ENCODE measurements at places on chromosomes 16 and 17.

- no peak for DNase-seq
Measured at GRCh38 chr17:32299580-32300164, 34.0 kb downstream of the RHBDL3 start.

DNA sequence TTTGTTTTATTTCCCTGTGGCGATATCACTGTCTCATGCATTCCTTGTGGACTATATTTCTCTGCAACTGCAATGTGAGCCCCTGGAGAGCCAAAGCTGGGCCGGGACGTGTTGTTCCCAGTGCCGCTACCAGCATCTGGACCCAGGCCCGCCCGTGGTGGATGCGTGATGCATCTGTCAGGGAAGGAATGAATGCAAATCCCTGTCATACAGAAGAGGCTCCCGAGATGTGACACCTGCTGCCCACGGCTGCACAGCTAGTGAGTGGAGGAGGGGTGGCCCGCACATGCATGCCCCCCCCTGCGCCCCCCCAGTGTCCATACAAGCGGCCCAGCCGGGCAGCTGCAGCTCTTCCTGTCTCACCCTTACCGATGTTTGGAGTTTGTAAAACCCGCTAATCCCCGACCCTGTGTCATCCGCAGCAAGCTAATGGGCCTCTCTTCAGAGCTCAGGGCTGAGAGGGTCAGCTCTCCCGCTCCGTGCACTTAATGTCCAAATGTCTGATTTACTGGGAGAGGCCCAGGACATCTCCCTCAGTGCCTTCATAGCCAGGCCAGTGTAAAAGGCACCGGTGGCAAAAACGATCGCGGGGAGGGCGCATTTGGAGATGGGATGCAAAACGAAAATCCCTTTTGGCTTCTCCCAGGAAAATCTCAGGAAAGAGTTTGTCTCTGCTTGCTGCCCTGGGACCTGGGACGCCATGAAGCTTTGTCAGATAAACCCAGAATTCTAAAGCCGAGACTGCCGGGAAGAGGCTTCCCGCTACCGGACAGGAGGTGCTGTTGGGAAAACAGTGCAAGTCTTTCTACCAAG is 91.8 kb downstream of the FOXL1 start:
- DNase-seq, result no peak

DNA sequence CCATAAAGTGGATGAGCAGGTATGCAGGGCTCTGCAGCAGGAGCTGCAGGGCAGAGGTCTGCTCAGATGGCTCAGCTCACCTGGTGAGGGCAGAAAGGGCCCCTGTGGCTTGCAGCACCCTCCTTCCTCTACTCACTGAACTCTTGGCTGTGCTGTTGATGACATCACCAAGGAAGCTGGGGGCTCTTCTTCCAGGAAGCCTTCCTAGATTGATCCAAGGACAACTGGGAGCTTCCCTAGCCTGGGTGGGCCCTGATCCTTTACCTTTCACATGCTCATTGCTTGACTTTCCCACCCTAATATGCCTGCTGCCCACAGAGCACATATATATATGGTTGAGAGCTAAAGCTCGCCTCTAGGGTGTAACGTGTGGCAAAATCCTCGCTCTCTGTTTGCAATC is 2.5 kb downstream of the KIF19 start:
- DNase-seq, result no peak

- DNase-seq, result no peak
Measured at GRCh38 chr16:175011-175949, 1.2 kb upstream of the HBA1 start.

GRCh38 chr17:35423761-35424160 is 8.5 kb downstream of the SLFN12 start:
- DNase-seq, result no peak

- no peak for DNase-seq
Measured at GRCh38 chr17:49616601-49617131, 41.0 kb downstream of the NXPH3 start.

DNA sequence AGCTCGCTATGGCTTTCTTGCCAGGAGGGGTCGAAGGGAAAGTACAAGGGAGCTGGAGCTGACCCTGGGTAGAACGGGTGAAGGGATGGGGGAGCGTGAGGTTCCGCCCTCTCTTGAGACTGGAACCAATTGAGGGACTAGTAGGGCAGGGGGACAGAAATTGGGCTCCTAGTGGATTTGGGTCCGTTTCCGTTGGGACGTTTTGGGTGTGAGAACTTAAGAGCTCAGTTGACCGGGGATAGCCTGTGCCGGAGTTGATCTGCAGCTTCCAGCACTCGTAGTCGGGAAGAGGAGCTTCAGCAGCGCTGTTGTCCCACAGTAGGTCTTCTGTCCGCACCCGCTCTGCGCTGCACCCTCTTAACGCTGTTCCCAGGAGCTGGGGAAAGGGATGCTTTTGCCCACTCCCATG is 481 bp downstream of the CNTROB start:
- no peak for DNase-seq

DNA sequence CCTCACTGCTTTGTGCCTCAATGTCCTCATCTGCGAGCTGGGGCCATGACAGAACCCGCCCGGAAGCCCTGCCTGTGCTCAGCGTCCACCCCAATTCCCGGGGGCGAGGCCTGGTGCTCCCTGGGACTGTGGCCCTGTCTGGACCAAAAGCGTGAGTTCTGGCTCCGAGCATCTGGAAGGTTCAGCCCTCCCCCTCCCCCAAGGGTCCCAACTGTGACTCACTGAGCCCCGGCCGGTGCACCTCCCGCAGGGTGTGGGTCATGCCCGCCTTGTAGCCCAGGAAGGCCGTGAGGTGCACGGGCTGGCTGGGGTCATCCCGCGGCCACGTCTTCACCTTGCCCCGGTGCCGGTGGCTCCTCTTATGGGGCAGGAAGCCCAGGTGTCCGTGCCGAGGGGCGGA is 755 bp downstream of the RPL3L start:
- DNase-seq, result no peak

DNA sequence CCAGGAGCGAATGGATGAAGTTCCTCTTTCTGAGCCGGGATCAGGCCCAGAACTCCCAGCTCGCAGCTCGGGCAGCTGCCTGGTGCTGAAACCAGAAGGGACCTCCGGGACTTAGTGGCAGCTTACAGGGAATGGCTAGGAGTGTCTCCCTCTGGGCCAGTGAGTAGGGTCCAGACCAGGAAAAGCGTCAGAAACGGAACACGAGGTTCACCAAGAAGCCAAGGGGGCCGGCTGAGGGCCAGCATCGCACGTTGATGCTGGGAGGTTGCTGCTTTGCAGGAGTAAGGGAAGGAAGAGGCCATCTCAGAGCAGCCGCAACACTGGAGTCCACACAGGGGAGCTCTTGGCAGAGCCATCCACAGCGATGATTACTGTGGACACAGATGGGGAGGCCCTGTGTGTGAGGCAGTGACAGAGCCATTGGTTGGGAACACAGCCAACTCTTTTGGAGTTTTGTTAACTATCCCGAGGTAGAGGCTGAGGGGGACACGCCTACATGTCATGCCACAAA is 74.0 kb upstream of the CREBBP start:
- DNase-seq, result no peak

GRCh38 chr17:51238255-51238887 is 21.5 kb downstream of the MBTD1 start:
- no peak for DNase-seq

- DNase-seq, result no peak
Measured at GRCh38 chr16:10655415-10655977, 39.2 kb downstream of the TEKT5 start.

DNA sequence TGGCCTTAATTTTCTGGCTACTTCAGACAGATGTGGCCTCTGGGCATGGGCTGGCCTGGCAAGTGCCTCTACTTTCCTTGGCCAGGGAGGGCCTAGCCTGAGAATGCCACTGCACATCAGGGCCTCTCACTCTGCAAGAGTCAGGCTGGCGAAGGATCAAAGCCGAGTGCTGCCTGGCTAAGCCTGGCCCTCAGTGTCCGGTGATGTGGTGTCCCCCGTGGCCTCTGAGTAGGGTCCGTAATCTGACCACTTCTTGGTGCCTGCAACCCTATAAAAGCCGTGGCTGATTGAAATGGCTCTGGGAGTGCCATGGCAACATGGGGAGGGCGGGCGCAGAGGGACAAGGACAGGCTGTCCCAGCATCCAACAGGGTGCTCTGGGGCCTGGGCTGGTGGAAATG is 30.2 kb downstream of the TBX4 start:
- DNase-seq, result no peak

- DNase-seq, result no peak
Measured at GRCh38 chr16:79997257-79997656, 396.7 kb upstream of the MAF start.

GRCh38 chr17:75645889-75646637 is 12.8 kb downstream of the SMIM5 start:
- DNase-seq, result no peak

GRCh38 chr17:7262192-7262934 is at the start of gene CLDN7:
CLDN7 (minus strand) TSS chr17:7262478; CDS start chr17:7262043, 435 bp downstream.
- no peak for DNase-seq

DNA sequence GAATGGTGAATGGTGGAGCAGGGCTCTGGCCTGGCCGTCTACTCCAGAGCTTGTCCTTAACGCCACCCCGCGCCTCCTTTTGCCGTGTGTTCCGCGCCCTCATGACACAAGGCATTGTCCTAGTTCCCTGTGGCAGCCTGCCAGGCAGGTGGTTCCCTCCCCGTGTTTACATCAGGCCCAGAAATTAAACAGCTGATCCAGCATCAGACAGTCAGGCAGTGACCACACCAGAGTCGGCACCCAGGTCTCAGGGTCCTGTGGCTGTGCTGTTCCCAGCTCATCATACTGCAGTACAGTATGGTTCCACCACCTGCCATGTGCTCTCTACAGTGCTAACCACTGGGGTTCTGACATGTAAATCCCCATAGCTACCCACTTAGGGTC is 119.7 kb downstream of the RAB11FIP4 start:
- DNase-seq, result no peak

DNA sequence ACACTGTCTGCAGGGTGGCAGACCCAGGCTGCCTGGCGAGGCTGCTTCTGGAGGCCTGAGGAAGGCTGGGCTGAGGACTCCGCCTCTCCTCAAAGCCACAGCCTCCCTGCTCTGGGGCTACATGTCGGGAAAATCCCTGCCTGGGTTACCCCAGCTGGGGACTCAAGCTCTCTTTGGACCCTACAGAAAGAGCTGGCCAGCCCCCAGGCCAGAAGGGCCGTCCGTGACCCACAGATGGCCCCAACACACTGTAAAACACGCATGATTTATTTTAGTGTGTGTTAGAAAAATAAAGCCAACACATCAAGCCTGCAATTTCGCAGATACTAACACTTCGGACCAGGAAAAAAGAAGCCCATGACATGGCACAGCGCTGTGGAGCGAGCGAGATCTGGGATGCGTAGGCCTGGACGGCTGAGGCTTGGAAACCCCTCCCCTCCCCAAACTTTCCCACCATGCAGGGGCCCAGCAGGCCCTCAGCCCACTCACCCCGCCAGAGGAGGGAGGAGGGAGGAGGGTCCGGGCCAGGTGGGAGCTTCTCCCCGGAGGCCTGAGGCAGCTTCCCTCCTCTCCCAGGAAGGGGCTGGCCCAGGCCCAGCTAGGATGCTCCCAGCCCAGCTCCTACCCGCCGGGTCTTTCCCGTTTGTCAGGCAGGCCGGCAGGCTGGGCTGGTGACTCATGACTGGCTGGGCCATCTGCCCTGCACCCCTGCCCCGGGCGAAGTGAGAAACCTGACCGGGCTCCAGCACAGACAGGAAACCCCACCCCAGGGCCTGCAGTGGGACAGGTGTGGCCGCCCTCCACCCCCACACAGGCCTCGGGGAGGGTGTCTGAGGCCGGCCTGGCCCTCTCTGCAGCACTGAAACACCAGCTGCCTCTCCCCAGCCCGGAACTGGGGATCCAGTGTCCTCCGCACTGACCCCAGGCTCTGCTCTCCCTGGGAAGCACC is 34.1 kb upstream of the SLC38A10 start:
- DNase-seq, result peak; percentile 96

DNA sequence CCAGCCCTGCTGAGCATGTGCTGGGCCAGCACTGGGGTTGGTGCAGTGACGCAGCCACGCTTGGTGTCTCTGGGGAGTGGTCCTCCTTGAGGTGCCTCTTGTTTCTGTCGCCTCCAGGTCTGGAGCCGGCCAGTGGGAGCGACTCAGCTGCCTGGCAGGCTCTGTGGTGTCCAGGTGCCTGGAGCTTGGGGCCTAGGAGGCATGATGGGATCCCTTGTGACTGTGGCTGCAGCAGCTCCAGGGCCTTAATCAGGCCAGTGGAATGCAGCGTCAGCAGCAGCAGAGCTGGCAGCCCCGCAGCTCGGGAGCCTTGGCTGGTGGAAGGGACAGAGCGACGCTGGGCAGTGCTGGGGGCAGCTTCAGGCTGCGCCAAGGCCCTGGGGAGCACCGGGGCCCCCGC is 74.7 kb upstream of the CIBAR2 start:
- DNase-seq, result no peak

DNA sequence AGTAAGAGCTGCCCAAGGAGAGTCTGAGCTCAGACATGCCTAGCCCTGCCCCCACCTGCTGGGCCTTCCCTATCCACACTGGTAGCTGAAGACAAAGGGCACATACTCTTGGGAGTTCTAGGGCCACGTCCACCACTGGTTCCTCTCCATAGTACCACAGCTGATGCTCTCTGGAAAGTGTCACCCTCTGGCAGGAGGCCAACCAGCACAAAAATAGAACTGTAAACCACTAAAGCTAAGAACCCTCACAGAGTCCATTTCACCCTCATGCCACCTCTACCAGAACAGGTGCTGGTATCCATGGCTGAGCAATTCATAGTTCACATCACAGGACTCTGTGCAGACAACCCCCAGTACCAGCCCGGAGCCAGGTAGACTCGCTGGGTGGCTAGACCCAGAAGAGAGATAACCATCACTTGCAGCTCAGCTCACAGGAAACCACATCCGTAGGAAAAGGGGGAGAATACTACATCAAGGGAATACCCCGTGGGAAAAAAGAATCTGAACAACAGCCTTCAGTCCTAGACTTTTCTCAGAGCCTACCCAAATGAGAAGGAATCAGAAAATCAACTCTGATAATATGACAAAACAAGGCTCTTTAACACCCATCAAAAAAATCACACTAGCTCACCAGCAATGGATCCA is 115.3 kb downstream of the CEP112 start:
- no peak for DNase-seq

DNA sequence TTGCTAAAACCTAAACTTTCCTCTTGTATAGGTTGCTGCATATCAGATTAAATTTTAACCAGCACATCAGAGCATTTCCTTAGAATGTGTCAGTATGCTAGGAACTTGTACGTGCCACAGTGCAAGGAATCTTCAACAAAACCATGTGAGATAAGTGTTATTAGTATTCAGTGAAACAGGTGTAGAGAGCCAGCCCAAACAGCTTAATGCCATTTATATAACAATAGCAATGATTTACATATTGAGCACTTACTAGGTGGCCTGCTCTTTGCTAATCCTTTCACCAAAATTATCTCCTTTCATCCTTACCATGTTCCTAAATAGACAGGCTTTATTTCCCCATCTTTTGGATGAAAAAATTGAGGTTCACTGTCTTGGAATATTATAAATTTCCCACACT is 485.7 kb downstream of the HS3ST4 start:
- no peak for DNase-seq

GRCh38 chr17:81267390-81268067 is 27.6 kb downstream of the SLC38A10 start:
- DNase-seq, result no peak

GRCh38 chr16:87541872-87542234 is 49.0 kb upstream of the ZCCHC14 start:
- DNase-seq, result no peak

Data from esophagus muscularis mucosa (tissue), 4 donors.